T-cell (primary cell): ENCODE measurements at places on chromosomes 5 and 9.

- DNase-seq: no peak
Measured at GRCh38 chr5:14481349-14481748, 100.2 kb upstream of the OTULINL start.

- no peak for DNase-seq
Measured at GRCh38 chr9:126907058-126907457, 7.5 kb upstream of the RALGPS1 start.

DNA sequence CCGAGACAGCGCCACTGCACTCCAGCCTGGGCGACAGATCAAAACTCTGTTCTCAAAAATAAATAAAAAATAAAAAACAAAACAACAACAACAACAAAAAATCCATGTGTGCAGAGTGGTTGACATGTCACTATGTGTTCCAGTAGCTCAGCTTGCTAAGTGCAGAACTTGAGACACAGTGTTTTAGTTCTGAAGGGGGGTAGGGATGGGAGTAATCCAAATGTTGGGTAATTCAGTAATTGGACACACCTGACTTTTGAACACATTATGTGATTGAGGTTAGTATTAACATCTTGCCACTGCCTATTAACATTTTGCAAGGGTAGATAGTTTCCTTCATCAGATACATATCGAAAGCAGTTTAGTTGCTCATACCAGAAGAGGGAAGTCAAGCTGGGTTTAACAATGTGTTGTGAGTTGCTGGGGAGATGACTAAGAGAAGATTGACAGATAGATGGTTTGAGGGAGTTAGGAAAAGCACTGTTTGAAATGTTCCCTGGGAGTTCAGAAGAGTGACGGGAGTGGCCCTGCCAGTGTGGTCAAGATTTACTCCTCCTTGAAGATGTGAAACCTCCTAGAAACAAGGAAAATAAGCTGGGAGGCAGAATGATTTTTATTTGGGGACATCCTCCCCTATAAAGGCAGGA, 928 bp downstream of the HACD4 start:
- DNase-seq: no peak

- DNase-seq: no peak
Measured at GRCh38 chr5:120792477-120792876, 328.4 kb downstream of the PRR16 start.

GRCh38 chr5:54908774-54909525, 76.4 kb downstream of the ESM1 start:
- no peak for DNase-seq

- no peak for DNase-seq
Measured at GRCh38 chr5:15320871-15321270, 179.1 kb upstream of the FBXL7 start.

DNA sequence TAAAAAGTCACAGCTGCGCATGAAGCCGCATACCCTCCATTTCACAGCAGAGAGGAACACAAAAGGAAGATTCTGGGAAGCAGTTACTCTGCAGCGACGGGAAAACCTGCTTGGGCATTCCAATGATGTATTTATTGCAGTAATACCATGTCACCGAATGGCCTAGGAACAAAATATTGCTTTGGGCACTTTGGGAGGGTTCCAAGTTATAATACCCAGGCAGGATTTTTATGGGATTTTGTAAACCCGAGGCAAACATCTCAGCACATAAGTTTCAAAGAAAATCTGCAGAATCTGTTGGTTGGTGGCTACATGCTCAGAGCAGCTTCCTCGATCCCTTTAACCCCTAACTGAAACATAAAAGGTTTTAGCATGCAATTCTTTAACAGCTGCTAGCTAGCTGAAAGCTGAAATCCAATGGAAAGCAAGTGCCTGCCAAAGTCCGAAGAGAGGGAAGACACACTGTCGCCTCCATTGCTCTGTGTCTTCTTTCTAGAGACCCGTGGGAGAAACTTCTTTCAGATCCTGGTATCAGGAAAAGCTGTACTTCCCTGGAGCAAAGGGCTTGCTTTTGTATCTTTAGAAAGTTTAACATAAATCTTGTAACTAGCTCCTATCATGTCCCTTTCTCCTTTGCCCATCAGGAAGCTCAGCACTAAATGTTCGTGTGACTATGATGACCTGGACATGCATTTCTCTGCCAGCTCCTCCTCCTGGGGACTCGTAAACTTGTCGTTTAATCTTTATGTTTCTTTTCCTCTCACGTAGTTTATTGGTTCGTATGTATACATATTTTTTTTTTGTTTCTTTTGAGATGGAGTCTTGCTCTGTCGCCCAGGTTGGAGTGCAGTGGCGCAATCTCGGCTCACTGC, 195.0 kb downstream of the MAPKAP1 start:
- no peak for DNase-seq

GRCh38 chr5:79932510-79933504, 58.3 kb downstream of the MTX3 start:
- no peak for DNase-seq

DNA sequence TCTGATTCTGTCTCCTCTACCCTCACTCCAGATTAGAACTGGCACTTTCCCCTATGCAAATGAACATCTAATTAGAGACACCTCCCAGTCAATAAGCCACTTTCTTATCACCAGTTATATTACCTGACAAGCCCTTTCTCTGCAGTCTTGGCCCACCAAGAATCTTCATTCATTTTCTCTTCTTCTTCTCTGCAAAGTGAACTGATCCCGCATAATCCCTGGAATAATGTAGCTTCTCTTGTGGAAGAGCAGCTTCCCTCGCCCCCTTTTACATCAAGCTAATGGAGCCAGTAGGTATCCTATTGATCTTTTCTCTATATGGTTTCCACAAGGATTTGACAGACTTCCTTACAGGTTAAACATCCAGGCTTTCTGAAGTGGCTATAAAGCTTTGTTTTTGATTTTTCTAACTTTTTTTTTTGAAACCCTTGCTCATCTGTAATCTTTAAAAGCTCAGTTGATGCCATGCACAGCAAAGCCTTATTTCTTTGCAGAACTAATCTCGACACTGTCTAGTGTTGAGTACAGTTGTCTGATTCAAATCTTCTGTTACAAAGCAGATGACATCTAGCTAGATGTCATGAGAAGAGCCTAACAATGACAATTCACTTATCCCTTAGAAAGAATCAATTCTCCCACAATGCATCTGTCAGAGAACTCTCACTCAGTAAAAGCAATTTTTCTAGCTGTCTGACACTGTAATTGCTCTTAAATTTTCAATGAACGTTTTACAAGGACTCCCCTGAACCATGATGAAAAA, 281.4 kb downstream of the ISL1 start:
- no peak for DNase-seq
